ENCODE measurements at places on chromosomes 16 and 17. TPM values are rescaled to one million over a fixed set of nuclear protein-coding genes. Genes with fewer than 3 reads are reported as not detected.

GRCh38 chr16:17335826-17336529, 134.8 kb downstream of the XYLT1 start:
- H3K4me1 ChIP-seq: peaks cover 6% of the 10 kb centered on the region
- no peaks in the 10 kb centered on the region for H3K27me3 ChIP-seq
- peak overlapping the region; percentile 72 for H3K27ac ChIP-seq
- H3K36me3 ChIP-seq: no peaks in the 10 kb centered on the region

DNA sequence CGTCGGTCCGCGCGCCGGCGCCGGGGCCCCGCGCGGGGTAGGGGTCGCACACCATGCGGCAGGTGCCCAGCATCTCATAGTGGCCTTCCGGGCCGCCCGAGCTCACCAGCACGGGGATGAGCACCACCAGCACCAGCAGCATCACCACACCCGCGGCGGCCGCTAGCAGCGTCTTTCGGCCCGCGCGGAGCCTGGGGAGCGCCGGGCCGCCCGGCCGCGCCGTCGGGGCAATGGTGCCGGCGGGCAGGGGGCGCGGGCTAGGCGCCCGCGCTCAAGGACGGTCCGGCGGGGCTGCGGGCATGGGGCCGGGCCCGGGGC, 237 bp downstream of the C1QL1 start:
- no peaks in the 10 kb centered on the region for H3K36me3 ChIP-seq
- peaks cover 16% of the 10 kb centered on the region for H3K4me1 ChIP-seq
- no peak for DNase-seq
- H3K27ac ChIP-seq: no peak overlapping the region
- peaks cover 31% of the 10 kb centered on the region for H3K27me3 ChIP-seq
- no peak overlapping the region for H3K4me3 ChIP-seq

- DNase-seq: no peak
- H3K36me3 ChIP-seq: no peaks in the 10 kb centered on the region
- no peaks in the 10 kb centered on the region for H3K27me3 ChIP-seq
- peak overlapping the region; percentile 95 for H3K4me3 ChIP-seq
Measured at GRCh38 chr16:11742093-11742535, 543 bp downstream of the TXNDC11 start.

DNA sequence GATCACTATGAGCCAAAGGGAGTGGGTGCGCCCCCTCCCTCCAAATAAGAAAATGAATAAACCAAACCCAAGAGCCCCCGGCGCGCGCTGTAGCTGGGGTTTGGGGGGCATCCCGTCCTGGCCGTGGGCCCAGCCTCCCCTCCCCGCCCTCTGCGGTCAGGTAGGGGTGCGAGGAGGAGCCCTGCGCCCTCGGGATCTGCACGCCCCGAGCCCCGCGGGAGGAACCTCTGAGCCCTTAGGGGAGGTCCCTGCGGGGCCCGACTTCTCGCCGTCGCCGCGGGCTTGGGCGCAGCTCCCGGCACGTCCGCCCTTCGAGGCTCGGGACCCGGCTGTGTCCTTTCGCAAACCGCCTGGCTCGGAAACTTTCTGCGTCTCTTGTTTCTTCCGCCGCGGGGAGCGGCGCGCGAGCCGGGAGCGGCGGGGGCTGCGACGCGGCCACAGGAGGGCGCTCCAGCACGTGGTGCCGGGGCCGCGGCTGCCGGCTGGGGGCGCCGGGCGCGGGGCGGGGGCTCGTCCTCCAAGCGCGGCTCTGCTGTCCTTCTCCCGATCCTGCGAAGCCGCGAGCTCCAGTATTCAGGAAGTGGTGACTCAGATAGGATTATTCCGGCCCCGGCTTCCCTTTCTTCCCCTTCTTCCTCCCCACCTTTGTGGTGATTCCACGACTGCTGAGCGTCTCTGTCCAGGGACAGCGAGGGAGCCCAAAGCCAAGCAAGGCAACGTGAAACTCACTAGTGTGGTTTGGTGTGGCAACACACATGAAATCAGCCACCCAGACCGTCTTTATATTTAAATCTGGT, 1.6 kb downstream of the PITPNC1 start:
- H3K36me3 ChIP-seq: no peaks in the 10 kb centered on the region
- H3K27ac ChIP-seq: peak overlapping the region; percentile 67
- no peaks in the 10 kb centered on the region for H3K27me3 ChIP-seq
- peak overlapping the region; percentile 83 for H3K4me3 ChIP-seq

- no peaks in the 10 kb centered on the region for H3K4me1 ChIP-seq
- no peak overlapping the region for H3K27ac ChIP-seq
- H3K27me3 ChIP-seq: peaks cover 17% of the 10 kb centered on the region
- no peak for DNase-seq
Measured at GRCh38 chr16:80947708-80948625, 58.7 kb downstream of the CMC2 start.

The ICAM2 gene
- total RNA-seq: not detected

The HP gene
- total RNA-seq: not detected

The RBL2 gene
- 43.4 TPM for total RNA-seq
